ENCODE measurements at places on chromosomes 2 and 18.
A peak's percentile ranks its signal among the peaks of the same experiment; 100 is the strongest.

- DNase-seq: no peak
Measured at GRCh38 chr2:7719876-7720275, 802.7 kb downstream of the RNF144A start.

DNA sequence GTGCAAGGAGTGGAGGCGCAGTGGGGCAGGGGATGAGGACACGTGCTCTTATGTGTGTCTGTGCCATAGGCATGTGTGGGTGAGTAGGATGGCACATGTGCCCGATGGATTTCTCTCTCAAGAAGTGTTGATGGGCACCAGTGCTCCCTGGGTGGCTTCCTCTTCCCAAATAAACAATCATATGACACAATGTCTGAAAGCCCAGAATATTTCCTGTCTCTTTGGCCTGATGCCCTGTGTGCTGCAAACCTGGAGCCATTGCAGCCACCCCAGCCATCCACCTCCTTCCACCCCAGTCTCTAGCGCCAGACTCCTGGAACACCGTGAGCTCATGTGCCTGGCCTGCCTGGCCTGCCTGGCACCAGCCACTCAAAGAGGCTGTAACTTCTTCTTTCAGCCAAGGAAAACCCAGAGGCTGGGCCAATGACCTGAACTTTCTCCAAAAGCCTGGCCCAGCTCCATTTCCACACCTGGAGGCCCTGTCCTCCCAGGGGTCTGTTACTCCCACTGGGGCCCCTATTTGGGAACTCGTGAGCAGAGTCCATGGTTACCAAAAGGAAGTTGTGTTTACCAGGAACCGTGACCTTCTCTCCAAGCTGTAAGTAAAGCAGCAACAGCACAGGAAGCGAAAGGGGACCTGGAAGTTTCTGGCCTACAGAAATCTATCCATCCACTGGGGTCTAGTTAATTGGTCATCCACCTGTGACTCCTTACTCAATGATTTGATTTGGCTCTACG, 9.5 kb upstream of the ZBTB7C start:
- DNase-seq: no peak

DNA sequence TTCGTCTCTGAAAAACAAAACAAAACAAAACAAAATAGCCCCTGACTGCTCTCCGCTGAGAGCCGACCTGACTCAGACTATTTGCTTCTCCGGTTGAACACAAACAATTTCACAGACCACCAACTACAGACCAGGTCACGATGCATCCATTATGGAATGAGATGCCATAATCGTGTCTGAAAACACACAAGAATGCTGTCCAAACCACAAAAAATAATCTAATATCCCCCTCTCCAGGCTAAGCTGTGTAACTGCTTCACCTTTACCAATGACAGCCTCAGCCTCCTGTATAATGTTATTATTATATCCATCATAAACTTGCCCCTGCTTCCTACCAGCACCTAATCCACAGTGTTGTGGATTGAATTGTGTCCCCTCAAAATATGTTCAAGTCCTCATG, 114.7 kb downstream of the DNAH6 start:
- DNase-seq: peak; percentile 57

DNA sequence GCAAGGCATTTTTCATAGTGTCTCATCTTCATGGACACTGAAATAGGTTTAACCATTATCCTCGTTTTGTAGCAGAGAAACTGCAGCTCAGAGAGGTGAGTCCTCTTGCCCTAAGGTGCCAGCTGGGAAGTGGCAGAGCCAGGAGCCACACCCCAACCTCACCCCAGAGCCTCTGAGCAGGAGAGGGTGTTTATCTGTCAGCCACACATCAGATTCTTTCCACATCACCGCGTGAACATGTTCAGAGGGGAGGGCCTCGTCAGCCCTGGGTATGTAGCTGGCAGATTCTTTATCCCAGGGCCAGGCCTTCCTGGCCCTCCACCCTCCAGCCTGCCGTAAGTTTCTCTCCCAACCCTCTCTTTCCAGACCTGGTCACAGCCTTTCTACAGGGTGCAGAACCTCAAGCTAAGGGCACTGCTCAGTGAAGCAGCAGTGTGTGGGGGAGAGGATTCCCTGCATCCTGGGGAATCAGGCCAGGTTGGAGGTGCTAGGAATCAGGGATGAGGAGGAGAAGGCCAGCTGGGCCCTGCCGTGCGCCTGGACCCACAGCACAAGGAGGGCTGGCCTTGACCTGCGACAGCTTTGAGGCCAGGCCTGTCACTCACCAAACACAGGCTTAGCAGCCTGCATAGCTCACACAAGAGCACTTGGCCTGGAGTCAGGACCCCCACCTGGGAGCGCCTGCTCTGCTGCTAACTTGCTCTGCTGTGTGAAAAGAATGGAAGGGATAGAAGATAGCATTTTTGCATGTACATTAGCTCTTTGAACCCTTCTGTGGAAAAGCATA, 111.3 kb upstream of the MCFD2 start:
- DNase-seq: no peak

DNA sequence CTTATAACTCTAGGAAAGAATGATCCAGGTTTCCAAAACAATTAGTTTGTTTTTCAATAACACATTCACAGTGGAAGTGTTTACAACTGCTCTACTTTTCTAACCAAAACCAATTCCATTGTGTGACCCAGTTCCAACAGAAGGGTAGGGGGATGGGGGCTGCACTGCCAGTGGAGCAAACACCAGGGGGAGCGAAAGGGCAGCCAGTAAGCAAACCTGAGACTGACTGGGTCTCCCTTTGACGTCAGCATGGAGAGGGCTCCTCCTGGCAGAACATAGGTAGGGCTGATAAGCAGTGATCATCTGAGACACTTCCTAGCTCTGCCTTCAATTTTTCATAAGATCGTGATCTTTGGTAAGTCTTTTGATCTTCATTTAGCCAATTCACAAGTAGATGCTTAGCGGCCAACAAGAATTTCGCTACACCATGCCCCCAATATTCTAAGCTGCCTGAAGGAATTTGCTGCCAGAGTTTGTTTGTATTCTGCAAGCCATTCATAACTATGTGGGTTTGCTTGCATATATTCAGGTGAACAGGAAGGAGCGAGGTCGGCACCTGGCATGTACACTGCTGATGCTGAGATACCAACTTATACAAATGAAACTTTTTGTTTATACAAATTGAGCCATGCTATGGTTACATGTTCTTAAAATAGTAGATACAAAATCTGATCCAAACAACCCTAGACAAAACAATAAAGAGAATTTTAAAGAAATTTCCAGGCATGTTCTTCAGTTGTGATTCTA, 45.9 kb downstream of the ST6GAL2 start:
- DNase-seq: no peak

DNA sequence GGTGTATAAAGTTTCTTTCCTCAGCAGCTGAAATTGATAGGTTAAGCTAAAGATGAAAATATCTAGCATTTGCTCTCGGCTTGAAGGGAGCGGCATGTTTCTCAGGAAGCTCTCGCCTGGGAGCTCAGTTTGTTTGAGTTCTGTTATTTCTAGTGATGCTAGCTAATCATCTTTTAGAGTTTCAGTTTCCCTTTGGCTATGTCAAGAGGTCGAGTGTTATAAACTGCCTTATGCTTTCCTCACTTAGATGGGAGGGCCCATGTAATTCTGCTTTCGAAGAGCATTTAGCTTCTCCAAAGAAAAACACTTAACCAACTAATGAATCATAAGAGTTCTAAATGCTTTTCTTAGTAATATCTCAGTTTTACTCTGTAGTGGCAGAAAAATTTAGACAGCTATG, 33.6 kb downstream of the PLCL1 start:
- peak; percentile 26 for DNase-seq

- no peak for DNase-seq
Measured at GRCh38 chr2:179655627-179656026, 205.8 kb downstream of the ZNF385B start.

- no peak for DNase-seq
Measured at GRCh38 chr2:45850558-45850957, 199.1 kb downstream of the PRKCE start.

DNA sequence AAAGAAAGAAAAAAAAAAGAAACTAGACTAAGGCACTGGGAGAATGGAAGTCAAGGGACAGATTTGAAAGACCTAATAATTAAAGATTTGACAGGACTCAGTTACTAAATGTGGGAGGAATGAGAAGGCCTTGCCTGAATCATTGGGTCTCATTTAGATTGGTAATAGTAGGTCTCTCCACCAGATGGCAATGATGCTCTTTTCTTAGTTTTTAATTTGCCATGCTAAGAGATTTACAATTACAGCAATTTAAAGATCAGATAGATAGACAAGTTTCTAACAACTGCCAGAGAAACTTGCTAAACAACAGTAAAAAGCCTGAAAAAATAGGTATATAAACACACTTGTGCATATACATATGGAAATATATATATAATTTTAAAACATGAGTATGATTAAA, 153.0 kb downstream of the TMEM247 start:
- peak; percentile 26 for DNase-seq

DNA sequence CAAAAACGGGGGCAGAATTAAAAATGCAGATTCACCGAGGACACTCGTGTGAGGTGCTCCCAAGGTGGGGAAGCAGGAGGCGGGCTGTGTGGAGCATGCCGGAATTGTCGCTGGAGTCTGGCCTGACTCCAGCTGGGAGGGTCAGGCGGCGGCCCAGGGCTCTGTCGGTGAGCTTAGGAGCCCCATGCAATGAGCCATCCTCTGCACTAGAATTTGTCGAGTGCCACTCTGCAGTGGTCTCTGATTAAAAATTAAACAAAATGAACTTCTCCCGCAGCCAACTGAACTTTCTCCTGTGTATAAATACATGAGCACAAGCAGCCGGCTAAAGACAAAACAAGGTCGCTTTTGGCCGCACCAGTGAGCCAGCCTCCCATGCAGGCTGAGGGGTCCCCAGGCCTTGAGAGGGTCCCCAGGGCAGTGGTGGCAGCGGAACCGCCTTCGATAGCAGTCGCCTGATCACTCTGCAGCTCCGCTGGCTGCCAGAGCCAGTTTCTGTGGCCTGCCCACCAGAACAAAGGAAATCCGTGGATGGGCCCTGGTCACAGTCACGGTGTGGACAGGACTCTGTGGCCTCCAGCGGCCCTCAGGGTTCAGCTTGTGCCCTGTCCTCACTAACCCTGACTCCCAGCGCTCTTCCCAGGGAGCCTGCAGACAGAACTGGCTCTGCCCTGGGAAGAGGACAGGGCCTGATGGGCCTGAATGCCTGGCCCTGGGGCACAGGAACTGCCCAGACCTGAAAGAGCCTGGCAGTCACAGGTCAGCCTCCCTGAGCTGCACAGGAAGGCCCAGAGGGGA, 201.3 kb downstream of the EIPR1 start:
- no peak for DNase-seq

GRCh38 chr2:10493634-10494281, 45.6 kb upstream of the ODC1 start:
- DNase-seq: peak; percentile 57

- DNase-seq: no peak
Measured at GRCh38 chr2:182522405-182522896, 95.6 kb upstream of the PDE1A start.

GRCh38 chr2:159855143-159855542, 57.1 kb upstream of the CD302 start:
- no peak for DNase-seq

DNA sequence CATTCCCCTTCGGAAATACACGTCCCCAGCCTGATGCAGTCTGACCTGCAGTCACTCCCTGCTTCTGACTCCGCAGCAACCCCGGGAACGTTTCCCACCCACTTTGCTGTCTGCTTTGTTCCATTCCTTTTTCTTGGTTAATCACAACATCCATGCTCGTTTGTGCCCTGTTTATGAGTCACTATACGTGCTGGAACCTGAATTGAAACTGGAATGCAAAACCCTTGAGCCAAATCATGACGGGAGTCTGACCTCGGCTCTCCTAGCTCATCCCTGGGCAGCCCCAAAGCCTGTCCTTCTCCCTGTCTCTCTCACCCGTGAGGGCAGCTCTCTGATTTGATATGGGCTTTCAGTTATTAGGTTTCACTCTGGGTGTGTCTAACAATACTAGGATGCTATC, 57.1 kb upstream of the RNF152 start:
- no peak for DNase-seq

DNA sequence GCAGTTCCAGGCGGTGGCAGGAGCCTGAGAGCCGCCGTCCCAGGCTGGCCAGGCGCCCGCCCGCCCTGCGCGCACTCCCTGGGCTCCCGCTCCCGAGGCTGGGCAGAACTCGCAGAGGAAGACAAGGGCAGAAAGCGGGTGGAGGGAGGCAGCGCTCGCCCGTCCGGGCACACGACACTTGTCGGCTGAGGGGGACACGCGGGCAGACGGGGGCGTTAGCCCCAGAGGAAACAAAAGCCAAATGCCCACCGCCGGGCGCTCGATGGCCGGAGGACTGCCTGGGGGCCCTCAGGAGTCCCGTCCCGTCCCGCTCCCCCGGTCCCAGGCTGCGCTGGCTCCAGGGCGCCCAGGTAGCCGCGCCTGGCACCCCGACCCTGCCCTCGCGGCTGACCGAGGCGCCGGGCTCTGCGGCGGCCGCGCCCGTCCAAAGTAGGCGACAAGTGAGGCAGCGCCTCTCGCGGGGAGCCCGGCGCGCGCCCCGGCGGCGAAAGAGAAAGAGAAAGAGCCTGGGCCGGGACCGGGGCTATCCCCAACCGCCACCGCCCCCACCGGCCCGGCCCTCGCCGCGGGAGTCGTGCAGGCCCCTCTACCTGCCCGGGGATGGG, 491 bp downstream of the L3MBTL4 start:
- DNase-seq: peak; percentile 38

- no peak for DNase-seq
Measured at GRCh38 chr2:108370080-108370479, 7.7 kb upstream of the SULT1C4 start.

- DNase-seq: no peak
Measured at GRCh38 chr2:3208591-3208990, 169.0 kb downstream of the EIPR1 start.

DNA sequence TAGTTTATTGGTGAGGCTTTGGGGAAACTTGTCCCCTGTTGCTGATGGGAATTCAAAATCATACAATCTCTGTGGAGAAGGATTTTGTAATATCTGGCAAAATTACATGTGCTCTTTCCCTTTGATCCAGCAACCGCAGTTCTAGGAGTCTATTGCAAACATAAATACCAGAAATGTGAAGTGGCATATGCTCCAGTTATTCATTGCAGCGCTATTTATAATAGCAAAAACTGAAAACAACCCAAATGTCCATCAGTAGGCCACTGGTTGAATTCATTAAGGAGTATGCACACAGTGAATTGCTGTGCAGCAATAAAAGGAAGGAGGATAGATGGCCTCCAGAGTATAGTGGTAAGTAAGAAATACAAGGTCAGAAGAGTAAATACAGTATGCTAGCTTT, 76.5 kb downstream of the HNRNPLL start:
- DNase-seq: peak; percentile 33

DNA sequence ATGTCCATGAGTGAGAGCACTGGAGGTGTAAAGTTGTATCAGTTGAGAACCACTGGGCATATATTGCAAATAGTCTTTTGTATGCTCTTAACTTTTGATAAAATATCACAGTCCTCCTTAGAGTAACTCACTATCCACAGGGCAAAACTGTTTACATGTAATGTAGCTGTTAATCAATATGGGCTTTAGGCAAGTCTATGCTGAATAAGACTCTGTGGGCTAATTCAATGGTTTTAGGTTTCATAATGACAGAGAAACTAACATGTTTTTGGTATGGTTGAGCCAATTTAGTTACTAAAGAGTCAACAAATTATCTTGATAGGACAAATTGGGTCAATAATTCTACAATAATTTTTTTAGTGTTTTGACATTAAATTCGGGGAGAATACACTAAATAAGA, 1134.9 kb upstream of the FAM98A start:
- no peak for DNase-seq

GRCh38 chr2:191385416-191386160, 140.4 kb downstream of the MYO1B start:
- no peak for DNase-seq

All from AG08396 (cell line).